ENCODE measurements at places on chromosomes 7 and 10.

GRCh38 chr10:78472551-78472890, 438.9 kb downstream of the RPS24 start:
- no peak for DNase-seq

GRCh38 chr10:1264001-1264400, 207.8 kb downstream of the WDR37 start:
- DNase-seq = no peak

- no peak for DNase-seq
Observed at GRCh38 chr7:91180746-91181145, 83.5 kb upstream of the FZD1 start.

GRCh38 chr10:70321897-70322890, 38.4 kb upstream of the NPFFR1 start:
- DNase-seq = no peak

DNA sequence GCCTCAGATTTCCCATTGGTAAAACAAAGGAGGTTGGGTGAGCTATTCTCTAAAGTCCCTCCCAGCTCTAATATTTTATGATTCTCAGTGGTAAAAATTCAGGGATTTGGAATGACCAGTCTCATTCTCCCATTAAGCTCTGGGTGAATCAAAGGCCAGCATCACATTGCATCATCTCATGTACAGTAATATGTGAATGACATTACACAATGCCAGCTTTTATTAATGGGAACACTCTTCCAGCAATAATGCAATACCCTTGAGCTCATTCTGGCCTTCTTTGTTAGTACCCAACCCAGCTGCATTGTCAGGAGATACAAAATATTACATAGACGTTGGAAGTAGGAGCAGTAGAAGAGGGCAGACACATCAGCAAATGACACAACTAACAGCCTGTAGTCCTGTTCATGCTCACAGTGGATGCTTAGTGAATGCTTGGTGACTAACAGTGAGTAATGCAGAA, 100.0 kb upstream of the EGR2 start:
- DNase-seq = no peak

DNA sequence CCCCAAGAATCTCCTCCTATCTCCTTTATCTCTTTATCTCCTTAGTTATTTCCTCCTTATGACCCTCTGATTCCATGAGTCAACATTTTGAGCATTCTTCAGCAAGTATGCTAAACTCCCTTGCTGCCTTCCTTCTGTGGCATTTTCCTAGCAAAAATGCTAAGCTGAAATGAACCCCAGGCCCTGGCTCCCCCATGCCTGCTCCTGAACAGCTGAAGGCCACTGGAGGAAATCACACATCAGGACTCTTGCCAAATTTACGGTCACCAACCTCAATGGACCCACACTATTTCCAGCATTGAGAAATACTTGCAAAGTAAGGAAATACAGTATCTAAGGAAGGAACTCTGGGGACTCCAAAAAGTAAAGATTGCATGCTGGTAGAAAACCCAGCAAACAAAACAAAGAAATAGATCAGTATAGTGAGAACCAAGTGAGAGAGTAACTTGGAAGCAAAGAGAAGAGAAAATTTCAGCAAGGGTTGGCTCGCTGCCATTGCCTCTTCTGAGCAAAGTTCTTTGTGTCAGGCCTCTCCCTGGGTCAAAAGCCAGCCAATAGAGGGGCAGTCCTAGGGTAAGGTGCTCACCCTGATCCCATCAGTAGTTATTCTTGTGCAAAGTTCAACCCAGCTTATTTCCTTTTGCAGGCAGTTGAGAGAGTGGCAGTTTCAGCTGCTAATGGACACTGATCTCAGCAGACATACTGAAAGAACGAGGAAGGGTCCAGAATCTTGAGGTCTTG, 5.1 kb upstream of the PLEKHS1 start:
- DNase-seq = no peak

- DNase-seq = no peak
Observed at GRCh38 chr10:119055472-119055871, 25.1 kb downstream of the EIF3A start.

- no peak for DNase-seq
Observed at GRCh38 chr10:7787150-7787856, 490 bp downstream of the KIN start.

GRCh38 chr10:85319826-85320225, 991.4 kb downstream of the CCSER2 start:
- DNase-seq = no peak

GRCh38 chr10:8873310-8873709, 818.8 kb downstream of the GATA3 start:
- no peak for DNase-seq

DNA sequence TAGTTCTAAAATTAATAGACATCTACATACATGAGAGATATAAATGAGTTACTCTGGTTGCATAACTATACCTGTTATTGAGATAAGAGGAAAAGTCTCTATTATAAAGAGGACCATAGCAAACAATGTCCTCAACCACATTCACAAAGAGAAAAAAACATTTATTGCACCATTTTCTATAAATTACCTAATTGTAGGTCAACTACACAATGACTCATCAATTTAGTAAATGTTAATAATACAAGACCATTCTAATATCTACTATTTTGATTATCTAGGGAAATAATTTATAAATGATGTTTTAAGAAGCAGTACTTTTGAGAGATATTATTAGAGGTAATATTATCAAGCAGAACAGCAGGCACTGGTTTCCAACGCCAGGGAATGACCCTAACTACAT, 246.1 kb downstream of the AGMO start:
- DNase-seq = no peak

GRCh38 chr7:139661043-139661440, 116.8 kb downstream of the HIPK2 start:
- DNase-seq = no peak

DNA sequence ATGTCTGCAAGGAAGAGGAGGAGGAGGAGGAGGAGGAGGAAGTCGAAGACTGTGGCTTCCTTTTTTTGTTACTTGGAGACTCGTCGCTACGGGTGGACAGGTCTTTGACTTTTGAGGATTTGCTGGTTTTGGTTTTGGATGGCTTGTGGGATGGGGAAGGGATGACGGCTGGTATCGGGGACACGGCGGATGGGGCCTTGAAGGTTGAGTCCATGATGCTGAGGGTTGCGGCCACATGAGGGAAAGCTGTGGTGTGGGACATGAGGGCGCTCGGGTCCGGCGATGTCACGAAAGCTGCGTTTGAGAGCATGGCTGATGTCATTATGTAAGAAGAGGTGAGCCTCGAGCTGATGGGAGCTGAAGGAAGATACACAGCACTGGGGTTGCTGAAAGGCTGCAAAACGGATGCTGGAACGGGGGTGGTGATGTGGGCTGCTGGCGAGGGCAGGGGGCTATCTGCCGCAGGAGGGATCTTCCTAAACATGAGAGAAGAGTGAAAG, 33.1 kb upstream of the EFCAB10 start:
- DNase-seq = no peak

GRCh38 chr7:23590529-23590928, 6.7 kb upstream of the CCDC126 start:
- DNase-seq = no peak

- no peak for DNase-seq
Observed at GRCh38 chr7:38716397-38716796, 85.2 kb upstream of the AMPH start.

- no peak for DNase-seq
Observed at GRCh38 chr10:52599551-52600200, 172.9 kb downstream of the MBL2 start.

DNA sequence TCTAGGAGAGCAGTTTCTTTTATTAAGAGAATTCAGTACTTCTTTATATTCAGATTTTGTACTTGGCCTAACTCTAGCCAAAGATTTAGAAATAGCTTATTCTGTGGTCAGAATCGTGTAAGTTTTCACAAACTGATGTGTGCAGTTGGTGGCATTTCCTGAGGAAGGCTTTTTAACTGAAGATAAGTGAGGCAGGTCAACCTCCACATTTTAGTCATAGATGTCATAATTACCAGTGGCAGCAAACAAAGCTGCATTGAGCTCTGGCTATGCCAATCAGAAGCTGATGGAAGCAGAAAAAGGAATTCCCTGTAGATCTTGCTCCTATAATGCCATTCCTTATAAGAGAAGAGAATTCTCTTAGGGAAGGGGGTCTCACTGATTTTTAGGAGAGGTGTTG, 141.3 kb upstream of the SP8 start:
- no peak for DNase-seq

DNA sequence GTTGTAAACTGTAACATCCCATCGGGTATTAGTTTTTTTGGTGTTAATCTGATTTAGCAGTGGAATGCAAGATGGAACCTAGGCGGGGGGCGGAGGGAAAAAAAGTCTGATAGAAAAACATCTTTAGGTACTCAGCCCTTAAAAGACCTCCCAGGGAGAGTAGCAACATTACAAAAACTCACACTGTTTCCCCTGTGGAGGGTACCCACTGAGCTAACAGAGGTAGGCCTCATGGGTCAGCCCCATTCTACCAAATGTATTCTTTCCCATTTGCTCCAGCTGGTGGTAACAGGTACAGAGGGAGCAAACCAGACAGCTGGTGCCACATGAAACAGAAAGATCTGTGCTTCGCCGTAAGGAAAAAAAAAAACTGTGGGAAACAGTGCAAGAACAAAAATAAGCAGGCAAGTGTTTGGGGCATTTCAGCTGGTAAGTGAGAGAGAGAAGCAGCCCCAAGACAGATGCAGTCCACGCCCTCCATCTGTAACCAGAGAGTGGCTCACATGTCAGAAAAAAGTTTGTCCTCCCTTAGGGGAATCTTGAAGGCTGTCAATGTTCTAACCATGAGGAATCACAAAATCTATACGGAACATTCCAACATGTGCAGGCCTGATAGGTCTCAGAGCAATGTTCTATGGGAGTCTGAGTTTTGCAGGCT, 65.3 kb downstream of the HOXA1 start:
- DNase-seq = no peak

DNA sequence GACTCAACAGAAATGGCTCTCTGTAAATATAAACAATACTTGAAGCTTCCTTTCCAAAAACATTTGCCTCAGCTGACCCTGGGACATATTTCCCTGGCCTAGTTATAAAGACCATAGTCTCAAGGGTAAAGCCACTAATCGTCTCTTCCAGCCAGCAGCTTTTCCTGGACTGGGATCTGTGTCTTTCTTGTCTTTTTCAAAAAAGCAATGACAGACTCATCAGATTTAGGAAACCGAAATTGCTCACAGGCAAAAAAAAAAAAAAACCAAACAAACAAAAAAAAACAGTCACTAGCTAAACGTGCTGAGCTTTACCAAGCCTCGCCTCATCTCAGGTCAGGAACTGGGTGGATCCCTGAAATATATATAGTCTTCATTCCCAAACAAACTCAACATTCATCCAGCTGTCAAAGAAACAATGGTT, 23.5 kb downstream of the STN1 start:
- DNase-seq = no peak

- no peak for DNase-seq
Observed at GRCh38 chr10:124560377-124561105, 98.9 kb downstream of the LHPP start.

GRCh38 chr10:23917251-23917840, 291.6 kb upstream of the KIAA1217 start:
- DNase-seq = no peak

DNA sequence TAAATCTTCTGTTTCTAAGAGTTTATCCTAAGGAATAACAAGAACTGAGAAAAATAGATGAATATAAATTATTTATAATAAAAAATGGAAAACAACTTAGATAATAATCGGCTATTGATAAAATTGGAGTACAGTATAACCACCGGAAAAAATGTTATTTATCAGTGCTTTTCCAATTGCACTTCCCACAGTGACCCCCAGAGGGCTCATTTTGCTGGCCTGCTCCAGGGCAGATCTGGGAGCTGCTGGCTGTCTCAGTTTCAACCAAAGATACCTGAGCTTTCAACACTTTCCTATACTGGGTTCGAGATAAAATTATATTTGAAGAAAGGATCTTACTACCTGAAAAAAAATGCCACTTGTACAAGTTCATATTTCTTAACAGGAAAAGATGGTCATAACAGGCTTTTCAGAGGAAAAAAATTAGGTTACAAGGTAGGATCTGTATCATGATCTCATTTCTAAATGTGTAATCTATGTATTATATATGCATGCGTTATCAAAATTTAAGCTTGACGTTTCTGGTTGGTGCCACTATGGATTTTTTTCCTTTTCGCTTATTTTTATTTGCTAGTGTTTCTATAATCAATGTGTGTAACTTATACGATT, 165.7 kb downstream of the NPSR1 start:
- peak; percentile 18 for DNase-seq

GRCh38 chr7:132533916-132534315, 42.4 kb downstream of the PLXNA4 start:
- no peak for DNase-seq

- DNase-seq = no peak
Observed at GRCh38 chr7:16754856-16755317, 1.3 kb downstream of the TSPAN13 start.

DNA sequence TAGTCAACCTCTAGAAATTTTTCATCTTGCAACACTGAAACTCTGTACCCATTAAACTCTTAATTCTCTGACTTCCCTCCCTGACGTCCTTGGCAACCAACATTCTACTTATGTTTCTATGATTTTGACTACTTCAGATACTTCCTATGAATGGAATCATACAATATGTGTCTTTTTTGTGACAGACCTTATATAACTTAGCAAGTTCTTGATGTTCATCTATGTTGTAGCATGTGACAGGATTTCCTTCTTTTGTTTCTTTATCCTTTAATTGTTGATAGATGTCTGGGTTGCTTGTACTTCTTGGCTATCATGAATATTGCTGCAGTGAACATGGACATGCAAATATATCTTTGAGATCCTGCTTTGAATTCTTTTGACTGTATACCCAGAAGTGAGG, 240.8 kb downstream of the ADK start:
- DNase-seq = no peak

GRCh38 chr10:1173091-1173490, 116.9 kb downstream of the WDR37 start:
- no peak for DNase-seq

DNA sequence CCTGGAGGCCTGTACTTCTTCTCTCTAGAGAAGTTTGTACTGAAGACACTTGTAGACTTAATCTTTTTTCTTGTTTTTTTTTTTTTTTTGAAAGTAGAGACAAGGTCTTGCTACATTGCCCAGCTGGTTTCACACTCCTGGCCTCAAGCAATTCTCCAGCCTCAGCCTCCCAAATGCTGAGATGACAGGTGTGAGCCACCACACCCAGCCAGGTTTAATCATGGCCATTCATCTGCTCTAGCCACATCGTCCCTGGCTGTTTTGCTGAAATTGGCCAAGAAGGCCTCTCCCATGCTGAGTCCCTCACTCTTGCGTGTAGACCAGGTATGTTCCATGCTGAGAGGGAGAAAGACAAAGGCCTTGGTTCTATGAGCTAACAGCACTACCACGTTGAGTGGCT, 176.2 kb downstream of the JCAD start:
- DNase-seq = no peak

DNA sequence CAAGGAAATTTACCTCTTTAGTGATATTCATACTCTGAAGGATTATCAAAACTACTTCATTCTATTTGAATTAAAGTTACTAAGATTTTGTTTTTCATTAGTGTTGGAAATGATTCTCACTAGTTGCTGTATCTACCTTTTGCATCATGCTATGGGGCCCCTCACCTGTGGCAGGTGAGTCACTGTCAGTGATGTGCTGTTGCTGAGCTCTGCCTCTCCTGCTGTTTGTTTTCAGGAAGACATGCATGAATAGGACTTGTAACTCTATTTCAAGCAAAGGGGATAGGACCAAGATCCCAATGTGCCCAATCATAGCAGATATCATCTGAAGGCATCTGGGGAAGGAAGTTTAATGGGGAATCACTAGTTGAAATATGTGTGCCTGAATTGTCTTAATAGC, 57.4 kb upstream of the AGR3 start:
- no peak for DNase-seq

Measured in GM12864 (cell line).